Tibial artery (tissue), 4 donors: ENCODE measurements at places on chromosomes 4 and X.

DNA sequence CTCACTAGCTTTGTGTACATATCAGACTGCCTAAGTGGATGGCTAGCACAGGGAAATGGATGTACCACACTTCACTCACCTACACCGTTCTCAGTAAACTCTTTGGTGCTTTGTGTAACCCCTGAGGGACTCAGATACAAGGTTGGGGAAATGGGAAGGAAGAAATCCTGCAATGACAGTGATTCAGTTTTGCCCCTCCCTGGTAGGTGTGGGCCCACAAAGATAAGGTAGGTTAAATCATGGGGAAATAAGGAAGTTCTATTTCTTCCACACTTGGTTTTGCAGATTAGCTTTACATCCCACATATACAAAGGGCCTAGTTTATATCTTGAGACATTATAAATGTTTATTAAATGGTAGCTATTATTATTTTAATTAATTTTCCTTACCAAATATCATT lies 197.6 kb upstream of the SPANXN4 start:
- DNase-seq, result no peak

DNA sequence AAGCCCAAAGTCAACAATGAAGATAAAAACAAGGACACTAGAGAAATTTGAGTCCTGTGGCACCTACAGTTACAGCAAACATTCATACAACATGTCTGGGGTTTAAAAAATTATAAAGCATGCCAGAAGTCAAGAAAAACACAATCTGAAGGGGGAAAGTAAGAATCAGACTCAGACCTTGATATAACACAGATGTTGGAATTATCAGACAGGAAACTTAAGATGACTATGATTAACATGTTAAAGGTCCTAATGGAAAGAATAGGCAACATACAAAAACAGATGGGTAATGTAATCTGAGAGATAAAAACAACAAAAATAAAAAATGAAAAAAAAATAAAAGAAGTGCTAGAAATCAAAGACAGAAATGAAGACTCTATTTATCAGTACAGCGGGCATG lies 446.5 kb downstream of the SPRY1 start:
- DNase-seq, result no peak

DNA sequence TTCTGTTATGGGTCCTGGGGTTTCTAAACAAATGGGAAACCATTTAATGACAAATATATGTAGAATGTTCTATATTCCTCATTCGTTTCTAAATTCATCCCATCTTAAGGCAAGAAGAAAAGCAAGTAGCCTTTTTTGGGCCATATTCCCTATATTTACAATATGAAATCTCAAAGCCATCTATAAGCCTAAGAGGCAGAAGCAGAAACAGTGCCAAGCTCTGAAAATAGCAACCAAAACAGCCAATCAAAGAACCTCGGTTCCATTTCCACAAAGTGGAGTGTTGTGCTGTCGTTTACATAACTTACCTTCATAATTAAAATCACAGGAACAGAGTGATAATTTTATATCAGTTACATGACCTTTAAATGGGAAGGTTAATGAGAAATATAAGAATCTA lies 330.6 kb upstream of the GATB start:
- DNase-seq, result no peak

GRCh38 chrX:70301716-70302115 lies 11.8 kb downstream of the KIF4A start:
- no peak for DNase-seq

GRCh38 chr4:5052204-5052702 lies 973 bp downstream of the STK32B start:
- no peak for DNase-seq

GRCh38 chrX:121114691-121115090 lies 67.3 kb downstream of the GLUD2 start:
- no peak for DNase-seq

DNA sequence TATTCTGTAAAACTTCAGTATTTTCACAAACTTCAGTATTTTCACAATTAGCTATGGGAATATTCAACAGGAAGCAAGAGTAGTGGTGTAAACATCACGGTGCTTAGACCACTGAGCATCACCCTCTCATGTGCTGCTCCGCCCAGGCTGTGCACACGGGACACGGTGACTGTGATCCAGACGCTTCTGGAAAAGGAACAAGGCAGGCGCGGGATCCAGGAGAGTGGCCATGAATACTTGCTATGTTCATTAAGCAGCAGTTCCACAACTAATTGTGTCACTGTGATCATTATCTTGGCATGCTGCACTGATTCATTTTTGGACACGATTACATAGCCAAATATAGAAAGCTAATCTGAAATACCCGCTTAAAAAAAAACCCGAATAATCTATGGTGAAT lies 19.6 kb upstream of the FAT1 start:
- no peak for DNase-seq

- DNase-seq, result no peak
Observed at GRCh38 chr4:178672512-178672911, 1230.3 kb upstream of the AGA start.

DNA sequence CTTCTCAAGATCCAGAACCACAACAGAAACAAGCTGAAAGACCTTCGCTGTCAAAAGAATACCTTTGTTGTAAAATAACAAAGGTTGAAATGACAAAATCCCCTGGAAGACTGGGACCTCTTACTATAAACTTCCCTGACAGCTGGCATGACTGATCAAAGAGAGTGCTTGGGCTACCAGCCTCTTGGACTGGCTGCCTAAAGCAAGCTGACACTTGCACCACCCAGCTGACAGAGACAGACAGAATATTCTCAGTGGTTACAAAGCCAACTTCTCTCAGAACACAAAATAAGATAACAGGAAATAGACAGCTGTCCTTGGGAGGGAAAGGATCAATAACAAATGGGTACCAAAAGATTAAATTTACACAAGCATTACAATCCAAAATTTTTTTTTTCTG lies 241.7 kb upstream of the SPOCK3 start:
- DNase-seq, result no peak

DNA sequence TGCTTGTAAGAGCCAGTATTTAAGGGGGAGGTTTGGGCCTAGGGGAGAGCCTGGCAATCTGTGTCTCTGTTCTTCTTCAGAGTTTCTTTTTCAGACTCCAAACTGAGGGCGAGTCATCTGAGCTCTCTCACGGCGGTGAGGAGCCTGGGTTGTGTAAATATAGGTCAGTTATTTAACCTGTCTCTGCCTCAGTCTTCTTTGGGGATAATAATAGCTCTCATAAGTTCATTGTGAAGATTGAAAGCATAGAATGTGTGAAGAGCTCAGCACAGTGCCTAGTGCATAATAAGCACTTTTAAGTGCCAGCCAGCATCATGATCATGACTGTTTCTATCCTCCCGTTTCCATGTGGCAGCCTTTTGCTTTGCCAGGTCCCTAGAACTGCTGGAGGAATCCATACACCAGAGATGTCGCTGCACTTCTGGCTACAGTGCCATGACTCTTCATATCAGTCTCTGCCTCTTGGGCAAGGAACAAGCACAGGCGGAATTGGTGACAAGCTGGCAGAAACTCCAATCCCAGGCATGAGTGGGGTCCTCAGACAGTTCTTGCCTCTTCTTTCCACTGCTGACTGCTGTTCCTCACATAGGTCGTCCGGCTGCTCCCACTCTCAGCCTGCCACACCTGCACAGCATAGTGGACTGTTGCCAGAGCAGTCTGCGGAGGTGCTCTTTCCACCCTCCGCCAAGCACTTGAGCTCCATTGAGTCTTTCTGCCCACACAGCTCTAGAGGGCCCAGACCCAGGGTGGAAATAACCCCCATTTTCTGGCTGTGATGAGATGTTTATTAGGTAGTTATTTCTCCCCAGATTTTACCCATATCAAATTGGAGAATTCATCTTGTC lies 103.7 kb upstream of the MAML3 start:
- no peak for DNase-seq

GRCh38 chr4:10346023-10346422 lies 111.2 kb downstream of the ZNF518B start:
- DNase-seq, result no peak

DNA sequence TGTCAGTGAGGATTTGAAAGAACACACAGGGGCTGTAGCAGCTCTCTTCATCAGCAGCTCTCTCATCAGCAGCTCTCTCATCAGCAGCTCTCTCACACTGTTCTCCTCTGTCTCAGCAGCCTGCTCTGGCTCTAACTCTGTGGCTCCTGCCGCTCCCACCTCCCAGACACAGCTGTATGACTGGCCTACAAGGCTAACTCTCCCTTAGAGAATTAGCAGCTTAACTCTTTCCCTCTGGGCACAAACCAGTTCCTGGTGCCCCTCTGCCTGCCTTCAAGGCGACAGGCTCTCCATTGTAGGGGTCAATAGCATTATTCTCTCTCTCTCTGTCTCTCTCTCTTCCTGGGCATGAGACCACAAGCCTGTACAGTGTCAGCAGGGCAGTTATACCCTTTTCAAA lies 385.6 kb upstream of the PCDH10 start:
- no peak for DNase-seq

DNA sequence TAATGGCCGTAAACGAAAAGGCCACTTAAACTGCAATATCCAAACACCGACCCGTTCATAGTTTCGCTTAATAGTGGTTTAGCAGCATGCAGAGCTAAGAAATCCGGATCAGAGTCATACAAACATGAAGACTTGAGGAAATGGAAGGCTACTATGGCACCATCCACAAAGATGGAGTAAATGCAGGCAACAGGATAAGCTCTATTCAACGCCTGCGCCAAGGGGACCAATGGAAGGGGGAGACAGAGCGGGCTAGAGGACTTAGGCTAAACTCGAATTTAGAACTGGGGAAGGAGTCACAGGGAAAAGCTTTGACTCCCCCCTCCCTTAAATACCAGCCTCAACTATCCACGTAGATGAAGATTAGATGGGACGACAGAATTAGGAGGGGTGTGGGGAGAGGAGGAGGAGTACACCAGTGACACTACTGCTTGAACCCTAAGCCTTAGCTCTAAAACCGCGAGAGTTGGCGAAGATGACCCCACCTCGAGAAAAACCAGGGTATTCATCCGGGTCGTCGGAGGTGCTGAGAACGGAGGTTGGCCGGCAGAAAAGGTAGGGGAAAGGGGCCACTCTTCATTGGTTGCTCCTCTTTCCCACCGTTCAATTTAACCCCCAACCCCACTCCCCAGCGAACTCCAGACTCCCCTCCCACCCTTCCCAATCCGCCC lies 3.5 kb downstream of the HUWE1 start:
- peak; percentile 64 for DNase-seq
